Activated CD8-positive, alpha-beta memory T cell treated with anti-CD3 and anti-CD28 coated beads for 4 hours (primary cell): ENCODE measurements at places on chromosomes 2 and 18.

GRCh38 chr2:222064286-222064685 lies 234.5 kb downstream of the PAX3 start:
- no peak for DNase-seq

GRCh38 chr2:240823449-240824336 lies 3.7 kb upstream of the KIF1A start:
- no peak for DNase-seq

GRCh38 chr2:86491088-86491487 lies 49.9 kb downstream of the KDM3A start:
- DNase-seq, result no peak

- no peak for DNase-seq
Measured at GRCh38 chr2:217788669-217789002, 214.2 kb downstream of the TNS1 start.

- DNase-seq, result no peak
Measured at GRCh38 chr18:49178736-49179135, 228.0 kb upstream of the SMAD7 start.
